ENCODE measurements at places on chromosomes 16 and 17.
A peak's percentile ranks its signal among the peaks of the same experiment; 100 is the strongest.

- DNase-seq, result no peak
These were observed 4.0 kb upstream of the RPL38 start for GRCh38 chr17:74199306-74200092.

GRCh38 chr17:49280061-49280460 is 49.5 kb upstream of the PHOSPHO1 start:
- DNase-seq, result no peak

DNA sequence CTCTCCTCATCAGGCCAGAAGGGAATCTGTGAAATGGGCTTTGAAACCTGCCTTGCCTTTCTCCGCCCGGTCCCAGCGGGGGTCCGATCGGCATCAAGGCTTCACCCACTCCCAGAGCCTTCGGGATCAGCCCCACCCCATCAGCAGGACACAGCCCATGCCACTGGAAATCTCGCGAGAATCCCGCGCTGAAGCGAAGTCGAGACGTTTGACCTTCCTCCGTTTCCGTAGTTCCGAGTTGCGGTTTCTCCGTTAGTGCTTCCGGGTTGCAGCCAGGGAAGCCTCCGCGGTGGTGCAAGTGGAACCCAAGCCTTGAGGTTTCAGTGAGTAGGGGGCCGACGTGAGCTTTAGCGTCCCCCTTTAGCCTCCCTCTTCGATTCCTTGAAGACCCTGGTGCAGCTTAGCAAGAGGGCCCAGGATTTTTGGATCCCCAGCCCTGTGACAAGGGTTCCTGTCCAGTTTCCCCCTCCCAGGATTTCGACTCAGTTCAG is at the start of gene COASY:
Gene COASY, plus strand, starts transcription at position 252 of the 491 bp plus-strand sequence. CDS start 475 bp downstream, outside the sequence.
- DNase-seq, result peak; percentile 91

GRCh38 chr16:26963109-26963508 is 103.6 kb upstream of the C16orf82 start:
- no peak for DNase-seq

GRCh38 chr17:50344731-50345365 is 1.1 kb upstream of the XYLT2 start:
- no peak for DNase-seq

DNA sequence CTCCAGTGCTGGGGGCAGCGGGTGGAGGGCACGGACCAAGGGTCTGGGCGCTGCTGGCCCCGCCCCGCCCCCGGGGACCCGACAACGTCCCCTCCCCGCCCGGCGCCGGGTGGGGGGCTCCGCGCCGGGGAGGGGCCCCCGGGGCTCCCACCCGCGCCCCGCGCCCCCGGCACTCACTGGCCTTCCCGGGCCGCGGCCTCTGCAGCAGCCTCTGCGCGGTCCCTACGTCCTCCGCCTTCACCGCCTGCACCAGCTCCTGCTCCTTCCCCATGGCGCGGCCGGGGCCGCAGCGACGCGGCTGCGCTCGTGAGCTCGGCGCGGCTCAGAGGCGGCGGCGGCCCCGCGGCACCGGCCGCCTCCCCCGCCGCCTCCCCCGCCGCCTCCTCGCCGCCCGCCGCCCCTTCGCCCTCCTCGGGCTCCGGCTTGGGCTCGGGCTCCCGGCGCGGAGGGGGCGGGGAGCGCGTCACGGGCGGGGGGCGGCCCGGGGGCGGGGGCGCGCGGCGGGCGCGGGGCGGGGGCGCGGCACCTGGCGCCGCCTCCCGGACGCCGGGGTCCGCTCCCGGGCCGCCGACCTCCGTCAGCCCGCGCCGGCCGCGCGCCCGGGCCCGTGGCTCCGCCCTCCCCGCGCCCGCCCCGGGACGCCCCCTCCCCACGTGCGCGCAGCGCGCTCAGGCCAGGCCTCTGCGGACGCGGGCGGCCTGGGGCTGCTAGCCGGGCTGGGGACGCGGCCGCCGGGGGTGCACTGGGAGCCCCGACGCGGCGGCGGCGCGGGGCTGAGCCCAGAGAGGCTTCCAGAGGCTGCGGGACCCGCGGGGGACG is at the start of gene CASKIN1:
Gene CASKIN1, minus strand, starts transcription at position 444 of the 819 bp plus-strand sequence. Its CDS starts 173 bp downstream, at position 271.
- no peak for DNase-seq

- DNase-seq, result no peak
These were observed 58.0 kb upstream of the GSE1 start for GRCh38 chr16:85554889-85555718.

DNA sequence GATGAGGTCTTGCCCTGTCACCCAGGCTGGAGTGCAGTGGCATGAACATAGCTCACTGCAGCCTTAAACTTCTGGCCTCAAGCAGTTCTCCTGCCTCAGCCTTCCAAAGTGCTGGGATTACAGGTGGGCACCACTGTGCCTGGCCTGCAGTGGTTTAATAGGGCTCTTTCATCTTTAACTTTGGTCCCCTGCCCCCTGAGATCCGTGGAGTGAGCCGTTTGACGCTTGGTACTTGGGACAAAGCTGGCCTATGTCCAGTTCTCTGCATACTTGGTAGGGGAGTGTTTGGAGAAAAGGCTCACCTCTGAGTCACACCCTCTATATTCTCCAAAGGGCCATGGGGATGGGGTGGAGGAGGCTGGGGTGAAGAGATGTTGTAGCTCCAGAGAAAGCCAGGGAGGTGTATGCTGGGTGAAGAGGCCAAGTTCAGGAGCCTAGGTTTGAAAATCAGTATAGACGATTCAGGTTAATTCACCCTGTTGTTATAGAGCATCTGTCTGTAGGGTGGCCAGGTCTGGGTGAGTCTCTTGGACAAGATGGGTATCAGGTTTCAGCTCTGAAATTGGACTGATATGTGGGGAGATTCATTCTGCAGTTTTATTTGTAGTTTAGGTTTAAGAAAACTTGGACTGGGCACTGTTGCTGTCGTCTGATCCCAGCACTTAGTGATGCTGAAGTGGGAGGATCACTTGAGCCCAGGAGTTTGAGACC is 17.6 kb downstream of the ABCC1 start:
- no peak for DNase-seq
